ENCODE measurements at places on chromosomes 3 and 15.
A peak's percentile ranks its signal among the peaks of the same experiment; 100 is the strongest.

DNA sequence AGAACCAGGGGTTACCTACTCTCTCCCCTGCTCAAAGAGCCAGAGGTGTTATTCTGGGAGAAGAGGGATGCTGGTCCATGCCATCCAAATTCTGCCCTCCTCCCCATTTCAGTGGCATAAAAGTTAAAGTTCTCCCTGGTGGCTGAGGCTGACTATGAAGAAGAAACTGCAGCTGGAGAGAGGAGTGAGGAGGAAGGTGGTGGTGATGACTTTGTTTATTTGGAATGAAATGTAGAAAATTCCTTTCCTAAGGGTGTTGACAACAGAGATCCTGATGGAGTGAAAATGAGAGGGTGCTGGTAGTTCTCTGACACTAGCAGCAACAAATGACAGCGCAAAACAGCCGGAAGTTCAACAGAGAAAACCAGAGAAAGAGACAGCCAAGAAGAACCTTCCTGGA, 100.4 kb downstream of the PCCB start:
- DNase-seq = no peak

DNA sequence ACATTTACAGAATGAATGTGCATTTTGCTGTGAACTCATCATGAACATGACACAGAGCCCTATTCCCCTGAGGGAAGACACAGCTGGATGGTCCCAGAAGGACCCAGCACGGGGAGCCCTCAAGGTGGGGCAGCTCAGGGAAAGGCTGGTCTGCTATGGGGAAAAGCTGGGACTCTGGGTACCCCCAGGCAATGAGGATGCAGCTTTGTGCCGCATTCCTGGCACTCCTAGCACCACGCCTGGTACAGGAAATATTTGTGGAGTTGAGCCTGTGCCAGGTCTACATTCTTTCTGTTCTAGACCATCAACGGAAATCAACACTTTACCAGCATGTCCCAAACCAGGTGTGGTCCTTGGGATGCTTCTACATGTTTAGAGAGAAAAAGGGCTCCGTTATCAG, 74.0 kb downstream of the SRGAP3 start:
- DNase-seq = no peak

GRCh38 chr3:65112751-65113300, 425.0 kb upstream of the ADAMTS9 start:
- DNase-seq = no peak

- DNase-seq = no peak
Observed at GRCh38 chr3:58952128-58952917, 97.5 kb downstream of the CFAP20DC start.

DNA sequence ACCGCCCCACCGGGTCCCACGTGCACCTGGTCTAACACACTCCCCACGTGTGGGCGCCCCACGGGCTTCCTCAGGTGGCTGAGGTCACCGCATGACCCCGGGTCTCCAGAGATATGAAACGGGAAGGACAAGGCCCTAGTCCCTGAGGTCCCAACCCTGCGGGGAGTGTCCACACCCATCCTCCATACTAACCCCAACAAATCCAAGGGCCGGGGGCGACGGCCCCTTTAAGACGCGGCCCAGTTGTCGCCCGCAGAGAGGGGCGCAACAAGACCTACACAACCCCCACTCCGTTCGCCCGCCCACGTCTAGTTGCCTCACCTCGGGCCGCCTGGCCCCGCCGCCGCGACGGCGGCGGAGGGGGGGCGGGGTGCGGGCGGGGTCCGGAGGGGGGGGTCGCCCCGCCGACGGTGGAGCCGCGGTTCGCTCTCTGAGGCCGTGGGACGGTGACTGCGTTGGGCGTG, 396 bp downstream of the INO80 start:
- DNase-seq = peak; percentile 86

- no peak for DNase-seq
Observed at GRCh38 chr15:100471933-100472332, 56.8 kb downstream of the CERS3 start.

- DNase-seq = no peak
Observed at GRCh38 chr3:127803619-127804018, 18.7 kb downstream of the MGLL start.

DNA sequence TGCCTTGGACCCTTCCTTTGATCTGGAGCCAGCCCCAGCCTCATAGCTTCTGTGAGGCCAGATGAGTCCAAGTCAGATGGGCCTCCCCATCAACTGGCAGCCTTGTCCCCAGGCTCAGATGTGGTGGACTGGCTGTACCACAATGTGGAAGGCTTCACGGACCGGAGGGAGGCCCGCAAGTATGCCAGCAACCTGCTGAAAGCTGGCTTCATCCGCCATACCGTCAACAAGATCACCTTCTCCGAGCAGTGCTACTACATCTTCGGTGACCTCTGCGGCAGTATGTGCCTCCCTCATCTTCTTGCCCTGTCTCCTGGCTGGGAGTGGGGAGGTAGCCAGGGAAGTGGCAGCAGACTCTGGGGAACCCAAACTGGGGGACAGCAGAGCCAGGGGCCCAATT, 6.9 kb upstream of the AP2M1 start:
- DNase-seq = no peak

DNA sequence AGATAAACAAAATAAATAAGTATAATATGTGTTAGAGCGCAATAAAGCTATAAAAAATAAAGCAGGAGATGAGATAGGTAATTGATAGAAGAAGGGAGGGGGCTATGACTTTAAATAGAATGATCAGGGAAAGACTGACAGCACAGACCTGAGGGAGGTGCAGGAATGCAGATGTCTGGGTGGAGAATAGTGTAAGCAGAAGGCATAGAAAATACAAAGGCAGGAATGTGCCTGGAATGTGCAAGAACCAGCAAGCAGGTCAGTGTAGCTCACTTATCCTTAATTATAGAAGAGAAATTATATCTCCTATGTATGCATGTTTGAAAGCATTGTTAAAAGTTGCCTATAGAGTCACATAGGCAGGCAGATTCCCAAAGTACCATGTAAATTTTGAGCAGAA, 239.4 kb upstream of the SOX14 start:
- no peak for DNase-seq

GRCh38 chr3:122112754-122113153, 57.6 kb downstream of the CD86 start:
- DNase-seq = no peak

DNA sequence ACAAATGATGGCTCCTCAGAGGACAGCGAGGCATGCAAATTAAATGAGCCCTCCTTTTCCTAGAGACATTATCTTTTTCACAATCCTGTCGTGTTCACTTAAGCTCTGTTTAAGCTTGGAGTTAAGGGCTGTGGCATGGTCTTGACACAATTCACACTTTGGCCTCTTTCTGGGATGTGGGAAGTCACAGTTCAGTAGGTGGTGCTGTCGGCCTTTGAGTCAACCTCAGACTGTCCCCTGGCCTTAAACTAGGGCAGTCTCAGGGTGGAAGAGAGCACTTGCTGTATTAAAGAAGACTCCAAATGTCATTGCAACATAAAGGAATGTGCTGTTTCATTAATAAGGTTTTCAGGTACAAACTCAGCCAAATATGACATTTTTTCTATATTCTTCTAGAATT, 351.0 kb downstream of the MCTP2 start:
- DNase-seq = no peak

- DNase-seq = no peak
Observed at GRCh38 chr15:81942655-81943195, 103.1 kb downstream of the MEX3B start.

DNA sequence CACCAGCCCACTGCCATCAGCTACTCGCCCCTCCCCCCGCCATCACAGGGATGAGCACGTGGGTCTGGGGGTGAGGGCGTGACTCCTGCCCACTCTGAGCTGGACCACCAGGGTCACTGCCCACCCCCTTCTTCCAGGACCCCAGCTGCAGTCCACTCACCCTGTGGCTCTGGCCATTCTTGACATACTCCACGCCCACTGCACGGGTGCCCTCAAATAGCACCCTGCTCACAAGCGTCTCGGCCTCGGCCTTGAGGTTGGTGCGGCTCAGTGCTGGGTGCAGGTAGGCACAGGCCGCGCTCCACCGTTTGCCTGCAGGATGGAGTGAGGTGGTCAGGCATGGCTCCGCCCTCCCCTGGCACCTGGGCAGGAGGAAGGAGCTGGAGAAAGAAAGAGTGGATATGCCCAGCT, 23.9 kb downstream of the CHDH start:
- DNase-seq = no peak

- DNase-seq = no peak
Observed at GRCh38 chr3:61679026-61679425, 117.7 kb downstream of the PTPRG start.

GRCh38 chr3:62376906-62377877, 3.8 kb upstream of the FEZF2 start:
- DNase-seq = no peak

- no peak for DNase-seq
Observed at GRCh38 chr3:184676927-184677326, 34.9 kb downstream of the MAGEF1 start.

DNA sequence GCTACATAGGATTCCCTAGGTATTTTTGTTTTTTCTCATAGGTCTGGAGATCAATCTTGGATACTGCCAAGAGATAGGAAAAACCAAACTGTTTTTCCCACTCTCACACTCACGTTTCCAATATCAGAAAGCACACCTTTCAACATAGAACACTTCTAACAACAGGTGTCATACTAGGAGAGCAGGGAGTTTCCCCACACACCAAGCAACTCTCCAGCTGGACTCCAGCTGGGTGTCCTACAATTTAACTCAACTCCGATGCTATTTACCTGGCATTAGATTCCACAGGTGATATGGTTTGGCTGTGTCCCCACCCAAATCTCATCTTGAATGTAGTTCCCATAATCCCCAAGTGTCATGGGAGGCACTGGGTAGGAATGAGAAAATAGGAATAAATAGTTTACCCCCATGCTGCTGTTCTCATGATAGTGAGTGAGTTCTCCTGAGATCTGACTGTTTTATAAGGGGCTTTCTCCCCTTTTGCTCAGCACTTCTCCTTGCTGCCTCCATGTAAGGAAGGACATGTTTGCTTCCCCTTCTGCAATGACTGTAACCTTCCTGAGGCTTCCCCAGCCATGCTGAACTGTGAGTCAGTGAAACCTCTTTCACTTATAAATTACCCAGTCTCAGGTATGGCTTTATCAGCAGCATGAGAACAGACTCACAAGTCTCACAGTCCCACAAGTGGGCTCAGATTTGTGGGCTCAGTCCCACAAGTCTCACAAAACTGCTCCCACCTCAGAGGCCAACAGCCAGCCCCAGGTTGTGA, 354.5 kb upstream of the THBS1 start:
- DNase-seq = no peak

GRCh38 chr3:195769551-195769950, 42.2 kb downstream of the MUC4 start:
- DNase-seq = no peak

- DNase-seq = peak; percentile 2
Observed at GRCh38 chr3:126129398-126129891, 45.5 kb upstream of the SLC41A3 start.

- no peak for DNase-seq
Observed at GRCh38 chr3:29169451-29169850, 111.4 kb upstream of the RBMS3 start.

DNA sequence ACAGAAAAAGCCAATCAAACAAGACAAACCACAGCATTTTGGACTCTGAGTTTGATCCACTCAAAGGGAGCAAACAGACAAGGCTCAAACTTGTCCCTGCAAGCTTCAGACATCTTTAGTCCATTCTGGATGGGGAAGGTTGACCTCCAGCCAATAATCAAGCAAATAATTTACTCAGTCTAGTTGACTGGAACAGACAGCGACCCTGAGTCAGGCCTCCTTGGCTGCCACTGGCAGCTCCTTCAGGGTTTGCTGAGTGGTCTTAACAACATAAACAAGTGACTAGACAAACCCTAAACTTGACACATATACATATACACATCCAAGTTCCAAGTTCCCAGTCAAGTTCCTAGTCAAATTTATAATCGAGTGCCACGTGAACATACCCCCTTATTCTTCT, 313.9 kb downstream of the POLQ start:
- no peak for DNase-seq

GRCh38 chr3:169954142-169954756, 12.4 kb upstream of the SEC62 start:
- DNase-seq = no peak

GRCh38 chr3:78878011-78878410, 889.8 kb downstream of the ROBO1 start:
- DNase-seq = no peak

- no peak for DNase-seq
Observed at GRCh38 chr3:9675736-9676290, 26.5 kb downstream of the MTMR14 start.

DNA sequence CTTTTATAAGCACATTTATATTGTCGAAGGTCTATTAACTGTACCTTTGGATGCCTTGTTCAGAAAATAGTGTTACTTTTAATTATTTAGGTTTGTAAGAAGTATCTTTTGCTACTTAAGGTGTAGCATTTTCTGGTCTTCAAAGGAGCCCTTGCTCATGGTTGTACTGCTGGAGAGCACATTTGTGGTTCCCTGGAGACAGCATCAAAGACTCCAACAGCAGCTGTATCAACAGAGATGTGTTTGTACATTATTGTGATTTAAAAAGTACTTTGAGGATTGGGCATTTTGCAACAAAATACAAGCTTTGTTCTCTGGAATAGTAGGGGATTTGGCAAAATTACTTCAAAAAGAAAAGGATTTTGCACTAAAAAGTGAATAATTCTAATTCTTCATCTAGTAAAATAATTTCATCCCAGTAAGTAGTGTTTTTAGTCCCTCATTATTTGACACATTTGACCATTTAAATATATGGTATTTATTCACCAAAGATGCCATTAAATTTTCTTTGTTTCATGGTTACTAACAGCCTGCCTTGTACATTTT, 16.5 kb downstream of the TBC1D23 start:
- no peak for DNase-seq

DNA sequence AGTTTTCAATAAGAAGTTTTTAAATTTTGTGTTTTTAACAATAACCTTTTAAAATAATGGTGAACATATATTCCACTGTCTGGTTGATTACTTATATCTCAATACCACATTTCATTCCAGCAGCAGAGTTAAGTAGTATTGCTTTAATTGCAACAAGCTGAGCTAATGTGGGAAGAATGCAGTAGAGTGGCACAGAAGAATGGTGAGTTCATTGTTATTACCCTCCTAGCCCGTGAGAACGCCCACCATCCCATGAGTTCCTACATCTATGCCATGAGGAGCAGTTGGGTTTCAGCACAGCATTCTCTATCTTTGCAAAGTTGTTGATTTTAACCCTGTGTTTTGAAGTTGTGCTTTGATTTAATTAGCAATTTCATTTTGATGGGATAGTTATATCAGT, 17.8 kb upstream of the NR2E3 start:
- no peak for DNase-seq

- DNase-seq = no peak
Observed at GRCh38 chr3:49422379-49423248, at the start of gene AMT. Gene AMT, minus strand, starts transcription at chr3:49422473. Its CDS starts 23 bp downstream, at chr3:49422450.

DNA sequence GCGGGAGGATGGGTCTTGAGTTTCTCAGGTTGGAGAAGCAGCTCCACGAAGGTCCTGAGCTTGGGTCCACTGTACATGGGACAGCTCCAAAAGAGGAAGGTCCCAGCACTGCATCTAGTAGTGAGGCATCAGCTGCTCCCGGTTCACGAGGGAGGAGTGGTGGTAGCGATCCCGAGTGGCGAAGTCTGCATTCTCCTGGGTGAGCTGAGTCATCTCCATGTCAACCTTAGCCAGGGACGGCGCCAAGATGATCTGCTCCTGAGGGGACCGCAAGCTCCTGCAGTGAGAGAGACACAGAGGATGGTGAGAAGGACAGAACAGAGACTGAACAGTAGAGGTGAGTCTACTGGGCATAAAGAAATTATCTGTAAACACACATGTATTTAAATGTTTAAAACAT, 28.0 kb upstream of the HEG1 start:
- DNase-seq = no peak

- DNase-seq = peak; percentile 43
Observed at GRCh38 chr3:141115789-141116541, 64.8 kb downstream of the SPSB4 start.

Data from gastrocnemius medialis (tissue), 4 donors.